ENCODE measurements at places on chromosomes 6 and 20.

- DNase-seq = no peak
Measured at GRCh38 chr20:51098284-51098810, 75.4 kb upstream of the KCNG1 start.

GRCh38 chr20:41645372-41645771 is 27.2 kb upstream of the CHD6 start:
- DNase-seq = peak; percentile 5

GRCh38 chr6:18183766-18184165 is 28.5 kb downstream of the KDM1B start:
- DNase-seq = peak; percentile 48

GRCh38 chr20:60950561-60950960 is 301.5 kb upstream of the CDH4 start:
- no peak for DNase-seq

DNA sequence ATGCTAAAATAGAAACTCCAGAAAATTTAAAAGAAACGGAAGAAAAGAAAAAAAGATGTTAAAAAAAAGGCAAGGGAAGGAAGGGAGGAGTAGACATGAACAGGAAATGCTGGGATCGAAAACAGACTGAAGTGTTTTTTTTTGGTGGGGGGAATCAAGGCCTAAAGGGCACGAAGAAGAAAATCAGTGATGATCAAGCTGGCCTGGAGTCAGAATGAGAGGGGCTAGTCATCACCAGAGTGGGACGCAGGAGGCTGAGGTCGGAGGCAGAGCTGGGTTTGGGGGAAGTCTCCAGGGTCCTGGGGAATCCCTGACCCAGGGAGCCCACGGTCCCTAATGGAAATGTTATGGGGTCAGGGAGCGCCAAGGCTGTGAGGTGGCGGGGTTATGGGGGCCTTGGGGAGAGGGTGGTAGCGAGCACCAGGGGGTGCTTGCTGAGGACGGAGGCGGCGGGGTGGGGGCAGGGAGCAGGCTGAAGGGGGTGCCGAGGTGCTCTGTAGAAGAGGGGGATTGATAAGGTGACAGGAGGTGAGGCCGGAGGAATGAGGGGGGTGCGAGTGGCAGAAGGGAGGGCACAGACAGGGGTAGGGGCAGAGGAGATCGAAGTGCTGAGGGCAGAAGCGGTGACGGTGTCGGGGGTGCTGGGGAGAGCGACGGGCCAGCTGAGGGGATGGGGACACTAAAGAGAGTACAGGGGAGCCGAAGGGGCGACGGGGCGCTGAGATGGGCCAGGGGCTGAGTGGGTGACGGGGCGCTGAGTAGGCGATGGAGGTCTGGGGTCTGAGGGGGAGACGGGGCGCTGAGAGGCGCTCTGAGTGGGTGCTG is 684 bp downstream of the ZNFX1 start:
- no peak for DNase-seq

GRCh38 chr20:17365831-17366230 is 139.0 kb downstream of the PCSK2 start:
- no peak for DNase-seq

GRCh38 chr20:41746635-41747034 is 128.5 kb upstream of the CHD6 start:
- no peak for DNase-seq

DNA sequence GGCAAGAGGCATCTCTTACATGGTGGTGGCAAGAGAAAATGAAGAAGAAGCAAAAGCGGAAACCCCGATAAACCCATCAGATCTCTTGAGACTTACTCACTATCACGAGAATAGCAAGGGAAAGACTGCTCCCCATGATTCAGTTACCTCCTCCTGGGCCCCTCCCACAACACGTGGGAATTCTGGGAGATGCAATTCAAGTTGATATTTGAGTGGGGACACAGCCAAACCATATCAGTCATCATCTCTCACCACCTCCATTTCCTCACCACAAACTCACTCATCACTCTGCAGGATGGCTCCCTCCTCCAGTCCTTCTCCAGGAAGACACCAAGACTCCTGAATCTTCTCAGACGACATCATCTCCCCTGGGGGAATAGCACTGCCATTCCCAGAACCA is 25.8 kb upstream of the SLC16A10 start:
- peak; percentile 13 for DNase-seq

DNA sequence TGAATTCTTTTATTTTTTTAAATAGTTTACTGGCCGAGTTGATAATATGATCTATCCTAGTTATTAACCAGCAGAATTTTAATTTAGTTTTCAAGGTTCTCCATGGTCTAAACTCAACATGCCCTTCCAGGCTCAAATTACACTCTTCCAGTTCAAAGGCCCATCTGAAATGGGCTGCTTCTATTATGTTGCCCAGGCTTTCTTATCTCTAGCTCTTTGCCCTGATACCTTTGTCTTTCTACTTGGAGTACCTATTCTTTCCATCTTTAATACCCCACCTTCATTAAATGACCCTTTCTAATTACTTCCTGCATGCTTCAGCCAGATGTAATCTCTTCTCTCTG is 541.2 kb upstream of the FLRT3 start:
- DNase-seq = no peak

- DNase-seq = no peak
Measured at GRCh38 chr6:91033964-91034363, 447.1 kb upstream of the MAP3K7 start.

DNA sequence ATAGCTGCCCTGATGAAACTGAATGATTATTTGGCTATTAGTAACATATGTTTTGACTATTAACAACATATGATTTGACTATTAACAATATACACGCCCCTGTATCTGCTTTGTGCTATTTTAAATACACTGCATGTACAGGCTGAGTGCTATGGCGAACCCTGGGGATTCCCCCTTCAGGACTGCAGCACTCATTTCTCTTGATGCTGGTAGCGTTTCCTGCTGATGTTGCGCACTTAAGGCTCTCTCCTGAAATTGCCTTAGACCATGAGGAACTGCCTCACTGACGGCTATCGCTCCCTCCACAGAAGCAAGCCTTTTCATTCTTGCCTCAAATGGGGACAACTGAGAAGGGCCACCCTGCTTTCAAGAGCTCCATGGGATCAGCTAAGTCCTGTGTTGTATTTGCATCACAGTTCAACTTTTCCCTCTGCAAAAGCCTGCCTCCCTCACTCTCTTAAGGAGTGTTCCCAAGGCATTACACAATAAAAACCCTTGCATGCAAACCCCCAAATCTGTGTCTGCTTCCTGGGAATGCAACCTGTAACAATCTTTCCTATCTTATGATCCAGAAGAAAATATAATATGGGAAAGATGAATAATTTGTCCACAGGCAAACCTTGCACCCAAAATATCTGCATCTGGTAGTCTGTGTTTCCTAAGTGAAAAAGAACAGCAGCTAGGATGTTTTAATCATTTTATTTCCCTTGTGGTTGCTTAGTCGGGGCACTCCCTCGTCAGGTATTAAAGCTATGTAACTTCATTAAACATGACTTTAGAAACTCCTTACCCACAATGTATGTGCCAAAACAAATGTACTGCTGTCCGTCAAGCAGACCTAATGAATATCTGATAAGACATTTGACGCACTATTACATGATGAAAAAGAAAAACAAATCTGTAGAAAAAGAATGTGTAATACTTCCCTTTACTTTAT is 456.4 kb downstream of the COL12A1 start:
- DNase-seq = peak; percentile 53

DNA sequence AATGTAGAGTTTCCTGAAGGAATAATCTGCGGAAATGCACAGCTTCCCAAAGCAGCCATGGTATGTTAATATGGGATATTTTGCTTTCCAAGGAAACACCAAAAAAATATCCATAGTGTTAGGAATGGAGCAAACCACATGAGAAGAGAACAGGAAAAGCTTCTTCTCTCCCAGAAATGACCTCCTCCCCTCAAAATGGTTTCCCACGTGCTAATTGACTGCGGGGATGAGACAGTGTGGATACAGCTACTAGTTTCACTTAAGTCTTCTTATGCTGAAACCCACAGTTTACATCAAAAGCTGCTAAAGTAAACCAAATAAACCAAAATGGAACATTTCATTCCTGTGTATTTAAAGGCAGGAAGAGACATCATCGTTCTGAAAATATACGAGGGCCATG is 69.4 kb downstream of the FYN start:
- no peak for DNase-seq

GRCh38 chr20:21396599-21397340 is 556 bp downstream of the NKX2-4 start:
- no peak for DNase-seq

DNA sequence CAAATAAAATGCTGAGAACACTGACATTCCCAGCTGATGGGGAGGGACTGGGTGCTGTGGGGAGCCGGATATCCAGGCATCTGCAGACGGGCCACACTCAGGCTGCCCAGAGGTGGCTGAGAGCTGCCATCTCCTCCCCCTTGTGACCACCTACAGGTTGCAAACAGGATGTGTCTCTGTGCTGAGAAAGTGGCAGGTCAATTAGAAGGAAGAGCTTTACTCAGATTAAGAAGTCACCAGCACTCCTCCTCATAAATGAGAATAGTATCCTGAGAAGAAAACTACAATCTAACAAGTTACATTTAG is 63.0 kb downstream of the HUS1B start:
- DNase-seq = no peak

DNA sequence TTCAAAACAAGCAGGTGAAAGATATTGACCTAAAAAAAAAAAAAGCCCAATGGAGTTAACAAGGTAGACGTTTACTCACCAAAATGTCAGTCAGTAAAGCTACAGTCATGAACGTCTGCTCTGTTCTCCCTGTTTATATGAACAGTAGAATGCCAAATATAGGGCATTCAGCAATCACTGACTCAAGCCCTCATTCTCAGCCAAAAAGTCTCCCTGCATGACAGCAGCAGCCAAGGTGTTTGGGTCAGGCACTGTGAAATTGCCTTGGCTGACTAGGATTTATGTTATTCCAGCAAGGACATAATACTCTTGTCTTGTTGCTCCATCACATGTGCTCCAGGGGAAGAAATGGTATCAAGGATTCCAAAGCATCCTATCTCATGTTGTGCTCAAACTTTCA is 194.7 kb upstream of the RSPO3 start:
- peak; percentile 8 for DNase-seq

DNA sequence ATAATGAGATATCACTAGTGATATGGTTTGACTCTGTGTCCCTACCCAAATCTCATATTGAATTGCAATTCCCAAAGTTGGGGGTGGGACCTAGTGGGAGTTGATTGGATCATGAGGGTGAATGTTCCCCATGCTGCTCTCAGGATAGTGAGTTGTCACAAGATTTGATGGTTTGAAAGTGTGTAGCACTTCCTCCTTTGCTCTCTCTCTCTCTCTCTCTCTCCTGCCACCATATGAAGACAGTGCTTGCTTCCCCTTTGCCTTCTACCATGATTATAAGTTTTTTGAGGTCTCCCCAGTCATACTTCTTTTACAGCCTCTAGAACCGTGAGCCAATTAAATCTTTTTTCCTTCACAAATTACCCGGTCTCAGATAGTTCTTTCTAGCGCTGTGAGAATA is 1002.0 kb upstream of the ADGRB3 start:
- no peak for DNase-seq

DNA sequence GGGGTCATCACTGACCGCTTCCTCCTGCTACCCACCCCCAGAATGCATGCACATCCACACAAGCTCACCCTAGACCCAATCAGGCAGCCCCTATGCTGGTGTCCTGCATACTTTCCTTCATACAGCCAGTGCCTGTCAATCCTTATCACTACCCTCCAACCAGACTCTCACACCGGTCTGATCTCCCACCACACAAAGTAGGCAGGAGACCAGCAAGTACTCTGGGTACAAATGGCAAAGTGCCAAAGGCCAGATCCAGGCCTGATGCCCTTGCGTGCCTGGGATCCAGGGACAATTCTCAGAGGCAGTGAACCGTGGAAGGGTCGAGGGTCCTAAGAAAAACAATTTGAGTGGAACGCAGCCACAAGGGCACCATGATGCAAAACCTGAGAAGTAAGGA is 114.2 kb downstream of the HIVEP2 start:
- DNase-seq = no peak

GRCh38 chr6:105317607-105318533 is 85.0 kb downstream of the PREP start:
- no peak for DNase-seq

DNA sequence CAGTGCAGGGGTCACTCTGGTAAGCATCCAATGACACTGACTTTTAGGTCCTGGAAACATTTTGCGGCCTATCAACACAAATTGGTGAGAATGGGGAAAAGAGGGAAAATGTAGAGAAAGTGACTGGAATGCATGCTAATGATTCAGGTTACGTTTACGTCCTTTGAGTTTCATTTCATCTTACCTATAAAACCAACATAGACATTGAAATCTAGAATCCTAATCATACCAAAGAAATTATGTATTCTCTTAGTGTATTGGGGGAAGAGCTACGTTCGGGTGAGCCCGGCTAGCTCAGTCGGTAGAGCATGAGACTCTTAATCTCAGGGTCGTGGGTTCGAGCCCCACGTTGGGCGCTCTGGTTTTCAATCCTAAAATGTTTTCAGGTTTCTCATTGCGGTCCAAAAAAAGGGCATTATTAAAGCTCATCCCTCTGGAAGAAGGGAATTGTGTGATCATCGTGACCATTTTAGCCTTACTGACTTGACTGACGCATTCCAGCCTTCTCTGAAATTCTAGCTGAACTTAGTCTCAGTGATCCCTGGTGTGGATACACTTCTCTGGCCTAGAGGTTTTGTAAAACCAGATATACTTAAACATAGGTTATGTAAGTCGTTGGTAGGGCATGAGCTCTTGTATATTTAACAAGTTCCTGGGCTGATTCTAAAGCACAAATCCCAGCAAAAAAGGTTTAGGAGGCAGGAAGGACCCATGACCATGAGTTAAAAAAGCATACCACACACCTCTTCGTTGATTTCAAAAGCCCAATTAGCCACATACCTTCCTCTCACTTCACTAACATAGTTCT is 18.3 kb downstream of the HMGN4 start:
- DNase-seq = peak; percentile 93

DNA sequence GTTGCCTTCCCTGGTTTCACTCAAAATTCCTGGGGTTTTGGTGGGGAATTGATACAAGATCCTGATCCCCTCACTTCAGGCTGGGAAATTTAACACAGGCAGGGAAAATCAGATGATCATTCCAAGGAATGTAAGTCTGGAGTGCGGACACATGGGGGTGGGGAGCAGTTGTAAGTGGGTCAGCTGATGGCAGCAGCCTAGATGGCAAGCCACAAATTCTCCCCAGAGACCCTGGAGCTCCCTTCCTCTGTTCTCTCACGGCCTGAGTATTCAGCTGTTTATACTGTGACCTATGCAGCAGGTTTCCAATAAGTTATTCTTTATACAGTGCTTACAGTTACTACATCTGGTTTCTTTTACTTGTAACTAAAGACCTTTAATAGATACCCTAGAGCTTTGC is 144.9 kb downstream of the SH3BGRL2 start:
- DNase-seq = no peak

GRCh38 chr6:25490018-25490801 is 161.8 kb upstream of the SCGN start:
- peak; percentile 81 for DNase-seq
